ENCODE measurements at places on chromosomes 1 and 21.

DNA sequence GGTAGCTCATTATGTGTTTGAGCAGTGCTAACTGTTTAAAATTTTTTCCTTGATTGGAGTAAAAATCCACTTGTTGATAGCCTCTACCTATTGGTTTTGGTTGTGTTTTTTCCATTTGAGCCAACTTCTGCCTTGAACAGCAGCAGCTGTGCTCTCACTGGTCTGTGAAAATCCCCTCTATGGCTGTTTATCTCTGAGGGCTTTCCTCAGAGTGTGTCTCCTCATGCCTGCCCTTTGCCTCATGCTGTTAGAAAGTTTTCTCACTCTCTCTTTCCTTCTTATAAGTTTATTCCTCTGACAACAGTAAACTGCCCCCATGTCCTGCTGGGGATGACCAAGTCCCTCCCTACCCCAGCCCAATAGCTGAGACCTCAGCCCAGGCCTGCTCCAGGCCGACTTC is 14.1 kb downstream of the REG4 start:
- no peak for DNase-seq

- DNase-seq = no peak
Observed at GRCh38 chr1:25481625-25482024, 50.9 kb downstream of the MACO1 start.

DNA sequence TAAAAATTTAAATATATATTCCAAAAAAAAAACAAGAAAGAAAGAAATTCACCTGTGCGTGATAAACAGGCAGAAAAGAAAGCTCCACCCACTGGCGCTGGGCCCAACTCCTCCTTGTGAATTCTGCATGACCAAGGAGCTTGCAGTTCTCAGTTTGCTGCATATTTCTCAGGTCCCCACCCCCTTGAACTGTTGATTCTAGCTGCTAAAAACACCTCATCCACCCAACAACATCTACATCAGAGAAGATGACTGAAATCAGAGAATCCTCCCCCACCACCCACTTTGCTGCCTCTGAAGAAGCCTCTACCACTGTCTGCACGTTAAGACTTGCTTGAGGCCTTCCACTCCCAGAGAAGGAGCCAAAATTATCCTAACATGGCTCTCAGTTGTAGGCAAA is 104.8 kb downstream of the RGS2 start:
- DNase-seq = no peak

- no peak for DNase-seq
Observed at GRCh38 chr1:101971304-101971703, 25.4 kb downstream of the OLFM3 start.

DNA sequence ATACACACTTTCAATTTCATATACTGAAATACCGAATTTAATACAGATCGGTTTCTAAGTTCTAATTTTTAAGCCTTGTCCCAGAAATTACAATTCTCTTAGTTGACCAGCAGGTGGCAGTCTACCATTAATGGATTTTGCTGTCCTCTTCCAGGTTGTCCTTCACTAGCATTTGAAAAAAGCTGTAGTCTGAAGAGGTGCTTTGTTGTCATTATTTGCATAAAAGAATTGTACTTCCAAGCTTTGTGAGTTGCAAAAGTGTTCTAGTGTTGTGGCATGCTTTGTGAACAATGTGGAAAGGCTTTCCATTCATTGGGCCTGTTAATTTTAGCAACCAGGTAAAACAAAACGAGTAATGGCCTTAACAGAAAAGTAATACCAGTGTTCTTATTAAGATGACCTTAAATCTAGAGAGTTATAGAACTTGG is 193.6 kb downstream of the RPS6KC1 start:
- no peak for DNase-seq

- DNase-seq = no peak
Observed at GRCh38 chr1:13513063-13513894, 524 bp downstream of the LRRC38 start.

DNA sequence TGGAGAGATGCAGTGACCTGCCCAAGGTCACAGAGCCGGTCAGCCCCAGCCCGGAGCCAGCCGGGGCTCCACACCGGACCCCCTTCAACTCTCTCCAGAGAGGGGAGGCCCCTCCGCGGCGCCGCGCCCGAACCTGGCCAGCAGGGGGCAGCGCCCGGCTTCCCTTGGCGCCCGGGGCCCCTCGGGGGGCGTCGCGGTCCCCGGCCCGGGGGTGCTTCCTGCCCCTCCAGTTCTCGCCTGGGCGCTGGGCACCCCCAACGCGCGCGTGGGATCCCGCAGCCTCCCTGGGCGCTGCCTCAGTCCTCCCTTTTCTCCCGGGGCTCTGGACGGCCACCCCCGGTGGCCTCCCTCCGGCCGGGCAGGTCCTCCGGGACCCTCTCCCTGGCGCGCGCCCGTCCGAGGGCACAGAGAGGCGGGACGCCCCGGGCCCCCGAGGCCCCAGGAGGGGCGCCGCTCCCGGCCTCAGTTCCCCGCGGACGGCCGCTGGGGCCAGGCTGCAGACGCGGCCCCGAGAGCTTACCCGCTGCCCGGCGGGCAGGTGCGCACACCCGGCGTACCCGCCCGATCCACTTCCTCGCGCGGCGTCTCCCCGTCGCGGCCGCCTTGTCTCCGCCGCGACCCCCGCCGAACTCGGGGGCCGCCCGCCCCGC is 406 bp downstream of the HTR1D start:
- no peak for DNase-seq

- no peak for DNase-seq
Observed at GRCh38 chr1:199246716-199247115, 607.9 kb downstream of the PTPRC start.

GRCh38 chr1:19384113-19384512 is 72.0 kb downstream of the SLC66A1 start:
- DNase-seq = no peak

DNA sequence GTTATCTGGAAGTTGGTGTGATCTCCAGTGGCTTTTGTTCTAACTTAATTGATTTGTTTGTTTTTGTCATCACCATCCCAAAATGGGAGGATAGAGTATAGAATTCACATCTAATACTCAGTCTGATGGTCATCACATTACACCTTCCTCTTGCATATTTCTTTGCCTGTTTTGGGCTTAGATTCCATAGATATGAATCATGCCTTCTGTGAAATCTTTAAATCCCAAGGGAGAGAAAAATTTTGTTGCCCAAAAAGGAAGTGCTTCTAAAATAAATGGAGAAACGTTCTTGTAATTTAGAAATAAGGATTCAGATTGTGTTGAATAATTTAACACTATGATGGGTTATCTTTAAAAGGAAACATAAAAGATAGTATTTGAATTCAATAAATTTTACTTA is 446.0 kb upstream of the LRRC7 start:
- no peak for DNase-seq

DNA sequence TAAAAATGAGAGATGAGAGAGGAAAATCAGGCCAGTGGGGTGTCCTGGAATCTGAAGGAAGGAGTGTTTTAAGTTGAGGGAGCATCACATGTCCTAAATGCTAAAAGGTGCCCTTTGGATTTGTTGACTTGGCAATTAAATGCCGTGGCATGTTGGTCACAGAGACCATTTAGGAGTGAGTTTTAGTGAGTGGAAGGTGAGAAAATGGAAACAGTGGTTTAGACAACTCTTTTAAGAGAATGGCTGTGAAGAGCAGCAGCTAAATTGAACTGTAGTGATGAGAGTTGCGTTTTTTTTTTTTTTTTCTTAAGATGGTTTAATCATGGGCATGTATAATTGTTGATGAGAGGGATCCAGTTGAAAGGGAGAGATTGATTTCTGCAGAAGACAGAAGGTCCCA is 95.0 kb downstream of the S1PR1 start:
- DNase-seq = no peak

DNA sequence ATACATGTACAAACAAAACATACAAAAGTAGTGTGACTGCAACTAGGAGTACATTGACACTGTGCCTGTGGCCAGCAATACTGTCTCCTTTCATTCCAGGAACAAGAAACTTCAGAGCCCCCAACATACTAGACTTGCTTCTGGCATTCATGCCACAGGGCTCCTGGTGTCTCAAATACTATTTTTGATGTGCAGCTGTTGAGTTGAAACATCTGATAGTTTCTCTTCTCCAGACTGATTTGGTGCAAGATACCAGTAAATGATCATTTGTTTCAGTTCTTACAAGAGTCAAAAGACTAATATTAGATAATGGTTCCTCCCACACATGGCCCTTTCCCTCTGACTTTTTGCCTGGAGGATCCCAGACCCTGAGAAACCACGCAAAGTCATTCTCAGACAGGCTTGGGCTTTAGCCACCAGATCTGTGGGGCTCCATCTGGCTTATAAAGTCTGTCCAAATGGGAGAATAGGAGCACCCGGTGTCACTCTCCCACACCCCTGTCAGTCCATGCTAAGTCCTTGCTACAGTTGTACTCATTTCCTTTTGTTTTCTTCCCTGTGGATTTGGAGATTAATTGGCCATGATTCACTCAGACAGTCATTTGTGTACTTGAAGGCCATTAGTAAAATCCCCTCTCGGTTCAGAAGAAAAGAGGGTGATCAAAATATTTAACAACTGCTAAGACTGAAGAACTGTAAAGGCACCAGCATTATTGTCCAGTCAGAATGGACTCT is 163.5 kb upstream of the RUNX1 start:
- DNase-seq = no peak

DNA sequence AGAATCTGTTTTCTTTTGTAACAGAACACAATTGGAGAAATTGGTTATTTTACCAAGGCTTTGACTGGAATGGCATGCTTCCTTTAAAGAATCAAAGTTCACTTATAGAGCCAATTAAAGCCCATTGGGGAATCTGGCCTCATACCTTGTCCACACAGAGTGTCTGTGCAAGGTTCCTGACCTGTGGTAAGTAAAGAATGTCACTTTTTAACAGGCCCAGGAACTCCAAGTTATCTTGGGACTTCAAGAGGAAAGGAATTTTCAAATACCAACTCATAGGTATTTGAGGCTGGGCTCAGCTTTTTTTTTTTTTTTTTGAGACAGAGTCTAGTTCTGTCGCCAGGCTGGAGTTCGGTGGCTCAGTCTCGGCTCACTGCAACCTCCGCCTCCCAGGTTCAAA is 2.3 kb upstream of the CATSPERE start:
- no peak for DNase-seq

GRCh38 chr1:19495799-19496526 is 10.6 kb upstream of the CAPZB start:
- no peak for DNase-seq

DNA sequence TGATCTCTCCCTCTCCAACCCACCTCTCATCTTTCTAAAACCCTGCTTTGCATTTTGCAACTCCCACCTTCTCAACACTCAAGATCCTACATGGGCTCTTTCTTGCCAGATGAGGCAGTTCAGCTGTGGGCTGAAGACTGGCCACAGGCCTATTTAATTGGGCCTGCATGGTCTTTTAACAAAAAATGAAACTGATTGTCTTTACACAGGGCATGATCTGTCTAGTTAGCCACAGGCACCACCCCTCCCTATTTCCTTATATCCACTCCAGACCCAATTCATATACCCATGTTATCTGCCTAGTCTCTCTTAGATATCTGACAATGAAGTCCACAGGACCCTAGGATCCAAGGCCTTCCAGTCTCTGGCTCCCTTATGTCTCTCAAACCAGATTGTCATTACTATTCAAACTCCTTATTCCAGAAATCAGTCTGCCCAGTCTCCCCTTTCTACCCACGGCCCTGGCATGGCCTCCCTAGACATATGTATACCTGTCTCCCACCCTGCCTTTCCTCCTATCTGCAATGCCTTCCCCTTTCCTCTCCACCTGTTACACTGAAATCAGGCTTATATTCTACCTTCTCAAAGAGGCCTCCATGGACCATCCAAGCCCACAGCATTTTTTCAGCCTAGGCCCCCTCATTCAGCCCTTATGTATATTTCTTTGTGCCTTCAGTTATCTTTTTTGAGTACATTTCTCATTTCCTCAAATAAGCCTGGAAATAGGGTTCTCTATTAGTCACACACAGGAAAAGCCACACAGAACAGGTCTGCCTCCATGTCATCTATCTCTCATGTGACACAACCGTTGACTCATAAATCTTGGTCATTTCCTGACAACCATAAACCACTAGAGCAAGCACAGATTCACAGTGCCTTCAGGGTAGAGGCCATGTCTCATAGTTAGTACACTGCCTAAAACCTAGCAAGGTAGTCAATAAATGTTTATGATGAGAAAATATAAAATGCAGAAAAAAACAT is 39.0 kb downstream of the LPAR3 start:
- DNase-seq = no peak

DNA sequence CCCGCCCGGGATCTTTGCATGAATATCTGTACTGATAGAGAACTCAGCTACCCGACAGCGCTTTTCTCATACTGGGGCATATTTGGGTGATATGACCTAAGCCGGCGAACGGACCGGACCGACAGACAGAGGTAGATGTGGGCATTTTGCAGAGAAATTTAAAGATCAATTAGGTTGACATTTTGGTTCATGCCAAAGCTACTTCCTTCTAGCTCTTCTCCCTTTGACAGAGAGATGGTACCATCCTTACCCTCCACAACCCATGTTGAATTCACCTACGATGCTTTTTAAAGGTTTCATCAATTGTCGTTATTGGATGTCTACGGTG is 459 bp downstream of the ARV1 start:
- no peak for DNase-seq

DNA sequence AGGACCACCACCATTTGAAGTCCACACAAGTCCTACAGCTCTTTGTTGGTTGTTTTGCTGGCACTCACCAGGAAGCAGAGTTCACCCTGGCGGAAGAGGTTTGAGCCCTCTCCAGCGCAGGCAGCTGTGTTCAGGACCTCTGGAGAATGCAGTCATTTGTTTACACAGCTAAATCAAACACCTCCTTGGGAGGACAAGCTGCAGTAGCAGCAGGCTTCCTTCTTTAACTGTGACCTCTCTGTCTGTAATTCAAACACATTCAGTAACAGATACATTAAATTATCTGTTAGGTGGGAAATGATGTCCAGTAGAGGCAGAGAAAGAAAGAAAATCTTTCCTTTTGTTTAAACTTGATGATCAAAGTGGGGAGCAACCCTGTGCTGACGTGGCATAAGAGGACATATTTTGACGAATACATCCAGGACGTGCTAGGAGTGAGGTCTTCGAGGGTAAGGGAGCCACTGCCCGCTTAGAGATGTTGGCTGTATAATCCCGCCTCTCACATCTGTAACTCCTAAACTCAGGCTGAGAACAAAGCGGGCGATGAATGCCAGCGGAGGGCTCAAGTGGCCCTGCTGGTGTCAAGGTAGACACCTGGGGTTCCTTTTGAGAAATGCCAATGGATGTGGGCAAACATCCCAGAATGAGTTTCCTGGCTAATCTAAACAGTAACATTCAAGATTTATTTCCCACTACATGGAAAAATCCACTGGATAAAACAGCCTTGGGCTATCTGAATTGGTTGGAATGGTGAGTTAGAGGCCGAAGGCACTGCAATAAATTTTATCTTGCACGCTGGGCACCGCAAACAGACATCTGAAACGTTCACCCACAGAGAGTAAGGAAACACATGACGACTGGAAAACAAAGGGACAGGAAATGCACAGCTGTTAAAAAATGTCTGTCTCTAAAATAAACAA is 51.7 kb downstream of the ABCA4 start:
- no peak for DNase-seq

GRCh38 chr1:31977385-31978131 is 36.1 kb upstream of the KHDRBS1 start:
- no peak for DNase-seq

- no peak for DNase-seq
Observed at GRCh38 chr1:44515416-44515815, 110.4 kb downstream of the RNF220 start.
